ENCODE measurements at places on chromosomes 6 and 20. TPM values are rescaled to one million over a fixed set of nuclear protein-coding genes. Genes with fewer than 3 reads are reported as not detected.

The ARHGAP40 gene
- not detected for total RNA-seq

The RALGAPB gene
- 31.3 TPM for total RNA-seq

The DCDC2 gene
- not detected for total RNA-seq

The SLC17A9 gene
- 5.8 TPM for total RNA-seq

The SLC17A2 gene
- not detected for total RNA-seq

The MDC1 gene
- 49.7 TPM for total RNA-seq

The KIF6 gene
- not detected for total RNA-seq

The HSPA12B gene
- total RNA-seq = 0.08 TPM

The OSTM1 gene
- total RNA-seq = 43.3 TPM

DNA sequence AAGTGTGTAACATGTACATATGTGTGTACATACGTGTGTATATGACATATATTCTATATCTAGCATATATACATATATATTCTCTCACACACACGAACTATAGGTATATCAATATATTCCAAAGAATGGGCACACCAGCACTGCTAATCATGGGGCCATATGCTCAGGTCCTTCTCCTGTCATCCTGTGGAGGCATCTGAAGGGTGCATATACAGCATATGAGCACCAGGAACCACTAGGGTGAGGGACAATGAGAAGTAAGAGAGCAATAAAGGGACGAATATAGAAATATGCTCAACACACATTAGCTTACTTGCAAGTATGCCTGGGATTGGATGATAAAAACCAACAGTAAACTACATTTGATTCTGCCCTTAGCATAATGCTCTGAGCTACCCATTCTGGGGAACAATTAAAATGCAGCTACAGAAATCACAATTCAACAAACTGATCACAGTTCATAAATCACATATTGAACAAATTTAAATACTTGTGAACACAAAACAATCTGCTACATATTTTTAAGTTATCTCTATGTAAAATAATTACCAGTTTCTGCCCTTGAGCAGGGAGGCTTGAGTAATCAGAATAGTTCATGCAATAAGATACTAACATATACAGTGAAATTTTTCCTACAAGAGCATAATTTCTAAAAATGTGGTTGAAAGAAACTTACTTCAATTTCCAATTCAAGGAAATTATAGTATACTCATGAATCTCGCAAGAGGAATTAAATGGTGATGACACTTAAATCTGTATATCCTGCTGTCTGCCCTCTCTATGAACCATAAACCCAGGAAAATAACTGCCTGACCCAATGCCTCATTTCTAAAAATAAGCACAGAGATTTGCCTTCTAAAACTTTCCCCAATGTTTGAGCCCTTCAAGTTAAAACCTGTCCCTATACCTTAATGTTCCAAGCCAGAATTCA is 272.2 kb upstream of the THEMIS start:
- DNase-seq = no peak
- no peak overlapping the region for H3K4me3 ChIP-seq
- H3K27ac ChIP-seq = no peak overlapping the region
- H3K27me3 ChIP-seq = no peaks in the 10 kb centered on the region
- no peaks in the 10 kb centered on the region for H3K4me1 ChIP-seq
- H3K36me3 ChIP-seq = no peaks in the 10 kb centered on the region

GRCh38 chr6:37177935-37178517 is 8.1 kb downstream of the PIM1 start:
- peak overlapping the region; percentile 98 for H3K27ac ChIP-seq
- H3K4me1 ChIP-seq = peaks cover 85% of the 10 kb centered on the region
- no peaks in the 10 kb centered on the region for H3K27me3 ChIP-seq
- peaks cover 54% of the 10 kb centered on the region for H3K36me3 ChIP-seq
- no peak overlapping the region for H3K4me3 ChIP-seq

DNA sequence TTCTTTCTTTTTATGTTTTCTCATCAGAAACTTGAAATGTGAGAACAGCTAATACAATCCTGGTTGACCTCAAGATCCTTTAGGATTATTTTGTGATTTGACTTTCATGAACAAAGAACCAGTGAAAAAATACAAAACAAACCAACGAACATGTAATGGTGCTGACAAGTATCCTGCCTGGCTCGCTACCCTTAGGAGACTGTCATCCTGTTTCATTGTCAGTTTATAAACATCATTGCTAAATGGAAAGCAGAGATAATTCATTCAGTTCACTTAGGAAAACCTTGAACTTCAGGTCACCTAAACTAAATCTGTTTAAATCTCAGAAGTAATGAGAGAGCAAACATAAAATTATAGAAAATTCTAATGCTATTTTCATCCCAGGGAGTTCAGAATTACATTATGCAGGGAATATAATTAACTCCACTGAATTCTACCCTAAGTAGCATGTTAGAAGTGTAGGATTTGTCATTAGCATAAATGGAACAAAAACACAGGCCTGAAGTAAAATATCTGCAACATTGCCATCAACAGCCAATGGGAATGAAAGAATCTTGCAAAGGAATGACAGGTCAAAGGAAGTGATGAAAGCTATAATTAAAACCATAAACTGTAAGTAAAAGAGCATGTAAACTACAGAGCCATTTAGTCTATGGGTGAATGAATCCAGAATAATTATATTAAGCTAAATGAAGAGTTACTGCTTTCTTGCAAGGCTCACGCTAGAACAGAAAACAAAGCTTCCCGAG is 401.2 kb upstream of the MANEA start:
- H3K4me1 ChIP-seq = no peaks in the 10 kb centered on the region
- no peak overlapping the region for H3K4me3 ChIP-seq
- H3K27me3 ChIP-seq = no peaks in the 10 kb centered on the region
- H3K27ac ChIP-seq = no peak overlapping the region
- no peaks in the 10 kb centered on the region for H3K36me3 ChIP-seq

- peaks cover 9% of the 10 kb centered on the region for H3K36me3 ChIP-seq
- H3K27me3 ChIP-seq = no peaks in the 10 kb centered on the region
- H3K27ac ChIP-seq = no peak overlapping the region
- H3K4me3 ChIP-seq = no peak overlapping the region
- peaks cover 22% of the 10 kb centered on the region for H3K4me1 ChIP-seq
- DNase-seq = no peak
Measured at GRCh38 chr20:25318471-25319240, 70.8 kb downstream of the PYGB start.

DNA sequence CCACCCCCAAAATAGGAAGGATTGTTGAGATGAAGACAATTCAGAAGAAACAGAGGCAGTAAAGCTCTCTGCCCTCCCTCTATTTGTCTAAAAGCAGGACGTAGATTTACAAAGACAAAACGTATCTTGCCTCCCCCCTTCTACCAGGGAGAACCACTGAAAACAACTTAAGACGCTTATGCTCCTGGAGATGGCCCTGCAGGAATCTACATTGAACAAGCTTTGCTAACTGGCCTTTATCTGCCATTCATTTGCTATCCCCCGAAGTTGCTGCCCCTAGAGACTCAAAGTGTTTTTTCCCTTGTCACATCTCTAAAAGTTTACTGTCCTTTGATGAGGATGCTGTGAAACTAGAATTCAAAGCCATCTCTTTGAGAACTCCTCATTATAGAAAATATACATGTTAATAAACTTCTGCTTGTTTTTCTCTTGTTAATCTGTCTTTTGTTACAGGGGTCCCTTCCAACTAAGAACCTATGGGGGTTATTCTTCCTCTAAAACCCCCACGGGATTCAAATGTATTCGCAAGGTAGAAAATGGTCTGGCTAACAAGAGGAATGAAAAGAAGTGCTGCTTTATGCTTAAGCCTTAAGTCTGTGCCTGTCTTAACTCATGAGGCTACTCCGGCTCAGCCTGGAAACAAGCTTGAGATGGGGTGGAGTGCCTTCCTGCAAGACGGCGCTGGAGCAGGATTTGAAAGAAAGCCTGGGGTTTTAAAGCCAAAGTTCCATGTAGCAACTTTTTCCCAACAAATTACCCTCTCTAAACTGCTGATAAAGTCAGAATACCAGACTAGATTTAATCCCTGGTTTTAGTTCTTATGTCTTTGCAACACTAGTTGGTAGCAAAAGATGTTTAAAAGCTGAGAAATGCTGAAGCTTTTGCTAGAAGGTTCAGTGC is 88.0 kb downstream of the CLIC5 start:
- H3K4me3 ChIP-seq = no peak overlapping the region
- H3K4me1 ChIP-seq = peaks cover 35% of the 10 kb centered on the region

GRCh38 chr6:107132330-107132954 is 17.1 kb upstream of the BEND3 start:
- peak; percentile 23 for DNase-seq
- no peaks in the 10 kb centered on the region for H3K36me3 ChIP-seq
- no peaks in the 10 kb centered on the region for H3K4me1 ChIP-seq

- no peak for DNase-seq
- H3K36me3 ChIP-seq = peaks cover 3% of the 10 kb centered on the region
- H3K4me3 ChIP-seq = peak overlapping the region; percentile 99
- no peaks in the 10 kb centered on the region for H3K27me3 ChIP-seq
- peaks cover 38% of the 10 kb centered on the region for H3K4me1 ChIP-seq
Measured at GRCh38 chr20:49914310-49915117, 815 bp downstream of the SPATA2 start.

- no peak for DNase-seq
- peak overlapping the region; percentile 80 for H3K27ac ChIP-seq
- H3K4me3 ChIP-seq = no peak overlapping the region
Measured at GRCh38 chr6:147195510-147195909, 8.7 kb upstream of the STXBP5 start.

DNA sequence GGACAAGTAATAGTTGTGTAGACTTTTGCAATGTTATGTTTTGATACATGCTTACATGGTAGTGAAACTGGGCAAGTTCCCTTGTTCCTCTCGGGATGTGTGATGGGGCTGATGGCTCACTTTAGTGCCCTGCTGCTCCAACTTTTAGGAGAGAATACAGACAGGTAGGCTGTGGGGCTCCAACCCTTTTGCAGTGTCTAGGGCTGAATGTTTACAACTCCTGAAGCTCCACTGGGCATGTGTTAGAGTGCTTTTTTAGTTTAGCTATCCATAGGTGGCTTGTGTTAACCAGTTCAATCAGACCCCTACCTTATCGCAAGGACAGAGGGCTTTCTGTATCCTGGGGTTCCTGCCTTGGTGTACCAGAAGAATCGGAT is 33.8 kb downstream of the SERPINB6 start:
- peaks cover 49% of the 10 kb centered on the region for H3K4me1 ChIP-seq
- H3K27me3 ChIP-seq = peaks cover 17% of the 10 kb centered on the region
- H3K27ac ChIP-seq = peak overlapping the region; percentile 55
- peak; percentile 9 for DNase-seq
- peaks cover 41% of the 10 kb centered on the region for H3K36me3 ChIP-seq

- H3K4me3 ChIP-seq = no peak overlapping the region
- no peak overlapping the region for H3K27ac ChIP-seq
- no peak for DNase-seq
- peaks cover 22% of the 10 kb centered on the region for H3K27me3 ChIP-seq
- H3K36me3 ChIP-seq = no peaks in the 10 kb centered on the region
Measured at GRCh38 chr6:44217332-44218143, 812 bp downstream of the MYMX start.

- H3K4me1 ChIP-seq = peaks cover 5% of the 10 kb centered on the region
- no peaks in the 10 kb centered on the region for H3K27me3 ChIP-seq
- no peak for DNase-seq
- H3K27ac ChIP-seq = no peak overlapping the region
- no peak overlapping the region for H3K4me3 ChIP-seq
Measured at GRCh38 chr6:5552243-5552642, 290.9 kb downstream of the FARS2 start.

DNA sequence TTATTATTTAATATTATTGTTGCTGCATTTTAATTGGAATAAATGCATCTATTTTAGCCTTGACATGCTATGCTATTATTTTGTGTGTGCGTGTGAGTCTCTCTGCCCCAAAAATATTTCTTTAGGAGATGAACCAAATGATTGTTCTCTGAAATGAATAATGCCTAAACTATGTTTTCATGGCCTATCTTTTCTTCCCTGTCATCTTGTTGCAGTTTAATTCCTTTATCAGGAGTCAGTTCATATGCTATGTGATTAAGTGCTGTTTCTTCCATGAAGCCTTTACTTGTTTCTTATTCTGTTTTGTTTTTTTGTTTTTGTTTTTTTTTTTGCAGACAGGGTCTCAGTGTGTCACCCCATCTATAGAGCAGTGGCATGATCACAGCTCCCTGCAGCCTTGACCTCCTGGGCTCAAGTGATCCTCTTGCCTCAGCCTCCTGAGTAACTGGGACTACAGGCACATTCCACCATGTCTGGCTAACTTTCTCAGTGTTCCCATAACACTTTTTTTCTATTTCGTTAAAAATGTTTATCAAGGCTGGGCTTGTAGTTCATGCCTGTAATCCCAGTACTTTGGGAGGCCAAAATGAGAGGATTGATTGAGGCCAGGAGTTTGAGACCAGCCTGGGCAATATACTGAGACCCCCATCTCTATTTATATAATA is 25.7 kb downstream of the TPX2 start:
- H3K27me3 ChIP-seq = no peaks in the 10 kb centered on the region
- peaks cover 9% of the 10 kb centered on the region for H3K4me1 ChIP-seq
- H3K36me3 ChIP-seq = peaks cover 75% of the 10 kb centered on the region
- no peak for DNase-seq
- no peak overlapping the region for H3K27ac ChIP-seq

GRCh38 chr6:133501675-133502270 is 260.6 kb downstream of the EYA4 start:
- H3K27ac ChIP-seq = no peak overlapping the region
- DNase-seq = no peak
- H3K27me3 ChIP-seq = no peaks in the 10 kb centered on the region

DNA sequence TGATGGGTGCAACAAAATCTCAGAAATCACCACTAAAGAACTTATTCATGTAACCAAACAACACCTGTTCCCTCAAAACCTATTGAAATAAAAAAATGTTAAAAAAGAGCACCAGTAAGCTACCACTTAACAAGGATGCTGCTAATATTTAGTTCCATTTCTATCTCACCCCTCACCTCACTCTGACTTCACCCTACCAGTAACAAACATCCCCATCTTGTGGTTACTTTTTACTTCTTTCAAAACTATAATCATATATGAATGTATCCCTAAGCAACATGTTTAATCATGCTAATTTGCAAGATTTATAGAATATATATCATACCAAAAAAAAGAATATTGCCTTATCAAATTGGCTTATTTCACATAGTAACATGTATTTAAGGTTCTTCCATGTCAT is 27.4 kb upstream of the SLC24A3 start:
- H3K27ac ChIP-seq = no peak overlapping the region
- no peaks in the 10 kb centered on the region for H3K4me1 ChIP-seq

- H3K4me1 ChIP-seq = no peaks in the 10 kb centered on the region
- H3K27me3 ChIP-seq = no peaks in the 10 kb centered on the region
- no peak overlapping the region for H3K27ac ChIP-seq
- no peak overlapping the region for H3K4me3 ChIP-seq
- H3K36me3 ChIP-seq = no peaks in the 10 kb centered on the region
Measured at GRCh38 chr20:61157301-61157700, 94.8 kb upstream of the CDH4 start.

DNA sequence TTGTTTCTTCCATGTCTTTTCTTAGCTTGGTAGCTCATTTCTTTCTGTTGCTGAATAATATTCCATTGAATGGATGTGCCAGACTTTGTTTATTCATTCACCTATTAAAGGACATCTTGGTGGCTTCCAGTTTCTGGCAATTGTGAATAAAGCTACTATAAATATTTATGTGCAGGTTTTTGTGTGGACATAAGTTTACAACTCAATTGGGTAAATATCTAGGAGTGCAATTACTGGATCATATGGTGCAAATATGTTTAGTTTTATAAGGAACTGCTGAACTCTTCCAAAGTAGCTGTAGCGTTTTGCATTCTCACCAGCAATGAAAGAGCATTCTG is 16.8 kb upstream of the SDCBP2 start:
- H3K27ac ChIP-seq = no peak overlapping the region
- H3K27me3 ChIP-seq = no peaks in the 10 kb centered on the region
- H3K4me3 ChIP-seq = no peak overlapping the region
- H3K4me1 ChIP-seq = peaks cover 26% of the 10 kb centered on the region
